Sigmoid colon (tissue), 7 donors: ENCODE measurements at places on chromosomes 5 and 9. TPM values are rescaled to one million over a fixed set of nuclear protein-coding genes. Genes with fewer than 3 reads are reported as not detected.
A peak's percentile ranks its signal among the peaks of the same experiment; 100 is the strongest.

- peak overlapping the region; percentile 48 for H3K27ac ChIP-seq
- no peaks in the 10 kb centered on the region for H3K36me3 ChIP-seq
- H3K27me3 ChIP-seq: no peaks in the 10 kb centered on the region
- H3K4me3 ChIP-seq: no peak overlapping the region
- no peak for DNase-seq
Measured at GRCh38 chr9:27514551-27514950, 9.5 kb upstream of the IFNK start.

GRCh38 chr9:87834357-87834756, 48.3 kb upstream of the SPATA31E1 start:
- no peak overlapping the region for H3K27ac ChIP-seq
- H3K4me3 ChIP-seq: no peak overlapping the region
- H3K36me3 ChIP-seq: no peaks in the 10 kb centered on the region
- peaks cover 11% of the 10 kb centered on the region for H3K4me1 ChIP-seq
- no peak for DNase-seq

GRCh38 chr5:102959055-102959454, 160.9 kb downstream of the GIN1 start:
- no peak for DNase-seq
- H3K4me1 ChIP-seq: peaks cover 10% of the 10 kb centered on the region
- no peak overlapping the region for H3K4me3 ChIP-seq
- H3K27ac ChIP-seq: no peak overlapping the region
- H3K36me3 ChIP-seq: no peaks in the 10 kb centered on the region

- H3K27me3 ChIP-seq: no peaks in the 10 kb centered on the region
- H3K4me1 ChIP-seq: peaks cover 10% of the 10 kb centered on the region
- no peak overlapping the region for H3K4me3 ChIP-seq
- no peaks in the 10 kb centered on the region for H3K36me3 ChIP-seq
- H3K27ac ChIP-seq: no peak overlapping the region
Measured at GRCh38 chr9:89969156-89969675, 364.4 kb downstream of the GADD45G start.

DNA sequence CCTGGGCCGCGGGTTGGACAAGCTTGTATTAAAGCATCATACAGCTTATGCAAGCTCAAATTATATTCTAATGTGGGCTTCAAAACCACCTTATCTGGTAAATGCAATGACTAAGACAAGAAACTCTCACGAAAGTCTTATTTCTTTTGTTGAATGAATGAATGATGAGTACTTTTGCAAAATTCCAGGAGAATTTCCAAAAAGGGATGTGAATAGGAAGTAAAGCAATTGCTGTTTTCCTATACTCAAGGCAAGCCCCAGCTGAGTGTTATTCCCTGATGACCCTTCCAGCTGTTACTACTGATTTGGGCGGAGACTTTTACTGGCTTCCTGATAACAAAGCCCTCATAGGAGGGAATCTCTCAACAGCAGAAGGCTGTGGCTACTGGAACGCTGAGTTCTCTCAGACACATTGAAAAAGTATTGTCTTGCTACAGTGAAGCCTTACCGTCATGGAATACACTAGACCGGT, 162.8 kb downstream of the SREK1 start:
- peaks cover 12% of the 10 kb centered on the region for H3K4me1 ChIP-seq
- H3K27me3 ChIP-seq: no peaks in the 10 kb centered on the region
- DNase-seq: no peak
- H3K36me3 ChIP-seq: no peaks in the 10 kb centered on the region
- no peak overlapping the region for H3K4me3 ChIP-seq

DNA sequence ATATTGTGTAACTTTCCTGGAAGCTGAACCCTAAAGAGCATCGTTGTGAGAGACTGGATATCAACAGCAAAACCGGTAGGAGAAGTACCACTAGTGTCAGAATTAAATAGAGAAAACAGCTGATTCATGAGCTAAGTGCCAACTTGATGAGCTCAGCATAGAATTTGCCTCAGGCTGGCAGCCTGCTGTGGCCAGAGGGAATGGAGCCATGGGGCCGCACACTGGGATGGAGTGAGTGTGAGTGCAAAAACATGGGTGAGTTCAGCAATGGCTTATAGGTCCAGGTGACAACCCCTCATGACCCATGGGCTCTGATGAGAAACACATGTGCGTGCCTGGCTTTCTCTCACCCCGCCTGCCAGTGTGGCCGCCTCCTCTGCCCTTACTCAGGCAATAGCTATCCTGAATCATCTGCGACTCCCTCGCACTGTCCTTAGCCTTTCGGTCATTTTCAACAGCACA, 25.4 kb downstream of the ADAMTS16 start:
- no peaks in the 10 kb centered on the region for H3K36me3 ChIP-seq
- no peaks in the 10 kb centered on the region for H3K27me3 ChIP-seq
- no peak overlapping the region for H3K4me3 ChIP-seq
- H3K27ac ChIP-seq: no peak overlapping the region

UTP15 gene
- total RNA-seq: 14.4 TPM

DNA sequence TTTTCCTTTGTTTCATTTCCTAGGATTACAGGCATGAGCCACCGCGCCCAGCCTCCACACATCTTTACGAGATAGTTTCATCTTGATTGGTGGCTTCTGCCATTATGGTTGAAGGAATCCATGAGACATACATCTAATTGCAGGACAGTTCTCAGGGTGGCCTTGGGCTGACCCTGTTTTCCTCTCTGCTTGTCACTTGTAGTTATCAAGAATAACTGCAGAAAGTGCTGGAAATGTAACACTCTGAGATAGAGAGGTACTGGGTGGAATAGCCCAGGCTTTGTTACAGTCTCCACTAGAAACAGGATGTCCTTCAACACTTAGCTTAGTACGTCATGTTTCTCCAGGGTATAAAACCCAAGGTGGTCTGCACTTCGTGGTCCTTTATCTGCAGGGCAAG, 10.7 kb downstream of the UGT3A2 start:
- no peaks in the 10 kb centered on the region for H3K4me1 ChIP-seq
- no peaks in the 10 kb centered on the region for H3K36me3 ChIP-seq
- DNase-seq: no peak
- H3K27me3 ChIP-seq: no peaks in the 10 kb centered on the region

- no peaks in the 10 kb centered on the region for H3K4me1 ChIP-seq
- DNase-seq: no peak
- H3K27me3 ChIP-seq: no peaks in the 10 kb centered on the region
Measured at GRCh38 chr5:114010362-114010761, 351.5 kb upstream of the KCNN2 start.

GRCh38 chr9:134225816-134226215, 61.5 kb upstream of the RNU6ATAC start:
- no peaks in the 10 kb centered on the region for H3K36me3 ChIP-seq
- no peak overlapping the region for H3K4me3 ChIP-seq
- H3K4me1 ChIP-seq: peaks cover 22% of the 10 kb centered on the region
- no peak overlapping the region for H3K27ac ChIP-seq
- peak; percentile 58 for DNase-seq

BARX1 gene
- not detected for total RNA-seq

DNA sequence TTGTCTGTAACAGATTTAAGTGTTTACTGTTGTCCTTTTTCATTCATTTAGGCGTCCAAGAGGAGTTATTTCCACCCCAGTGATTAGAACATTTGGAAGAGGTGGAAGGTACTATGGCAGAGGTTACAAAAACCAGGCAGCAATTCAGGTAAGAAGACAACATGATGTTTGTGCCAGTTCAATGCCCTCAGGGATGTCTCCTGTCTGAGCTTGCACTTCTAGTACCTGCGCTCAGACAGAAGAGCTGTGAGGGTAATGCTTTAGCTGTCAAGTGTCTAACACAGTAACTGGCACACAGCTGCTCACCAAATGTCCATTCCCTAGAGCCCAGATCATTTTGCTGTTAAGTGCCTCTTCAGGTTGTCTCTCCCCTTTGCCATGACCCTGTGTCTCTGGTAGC, 14.2 kb upstream of the PHF2 start:
- DNase-seq: no peak
- H3K4me1 ChIP-seq: peaks cover 6% of the 10 kb centered on the region
- H3K27ac ChIP-seq: no peak overlapping the region
- no peak overlapping the region for H3K4me3 ChIP-seq
- H3K36me3 ChIP-seq: peaks cover 81% of the 10 kb centered on the region
- H3K27me3 ChIP-seq: no peaks in the 10 kb centered on the region

- no peaks in the 10 kb centered on the region for H3K27me3 ChIP-seq
- H3K4me1 ChIP-seq: no peaks in the 10 kb centered on the region
- H3K4me3 ChIP-seq: no peak overlapping the region
- DNase-seq: no peak
Measured at GRCh38 chr9:69898714-69899209, 78.1 kb downstream of the CFAP95 start.

GRCh38 chr5:159052401-159053011, 47.2 kb downstream of the EBF1 start:
- H3K27me3 ChIP-seq: no peaks in the 10 kb centered on the region
- no peak for DNase-seq
- H3K27ac ChIP-seq: no peak overlapping the region
- no peaks in the 10 kb centered on the region for H3K36me3 ChIP-seq
- H3K4me3 ChIP-seq: no peak overlapping the region

DNA sequence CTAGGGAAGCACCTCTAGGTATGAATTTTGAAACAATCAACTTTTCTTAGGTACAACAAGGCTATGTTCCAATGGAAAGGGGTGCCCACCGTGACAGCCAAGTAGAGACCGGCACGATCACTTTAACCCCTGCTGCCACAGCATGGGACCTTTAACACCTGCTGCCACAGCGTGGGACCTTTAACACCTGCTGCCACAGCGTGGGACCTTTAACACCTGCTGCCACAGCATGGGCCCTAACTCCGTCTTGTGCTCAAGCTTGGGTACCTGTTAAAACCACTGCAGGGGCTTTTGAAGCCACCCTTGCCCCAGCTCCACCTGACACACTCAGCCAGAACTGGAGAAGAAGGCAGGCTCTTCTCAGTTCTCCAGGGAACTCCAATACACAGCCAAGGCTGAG, 18.2 kb upstream of the MXD3 start:
- H3K4me3 ChIP-seq: no peak overlapping the region
- no peaks in the 10 kb centered on the region for H3K27me3 ChIP-seq
- peaks cover 38% of the 10 kb centered on the region for H3K36me3 ChIP-seq
- no peak overlapping the region for H3K27ac ChIP-seq
- no peak for DNase-seq
- no peaks in the 10 kb centered on the region for H3K4me1 ChIP-seq

DNA sequence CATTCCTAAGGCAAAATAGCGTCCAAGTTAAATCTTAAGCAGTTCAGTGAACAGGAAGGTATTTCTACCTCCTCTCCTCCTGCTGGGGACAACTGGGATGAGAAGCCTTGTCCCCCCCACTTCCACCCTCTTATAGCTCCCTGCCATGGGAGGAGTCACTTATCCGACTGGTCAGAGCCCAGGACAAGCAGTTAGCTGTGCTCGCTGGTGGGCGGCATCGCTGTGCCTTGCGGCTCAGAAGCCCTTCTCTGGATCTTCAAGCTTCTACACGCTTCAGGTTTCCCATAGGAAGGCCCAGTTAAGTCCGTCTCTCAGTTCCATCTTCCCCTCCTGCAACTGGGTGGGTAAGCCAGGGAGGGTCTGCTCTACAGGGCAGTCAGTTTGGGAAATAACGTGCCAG, 77.2 kb downstream of the PAX5 start:
- H3K4me3 ChIP-seq: no peak overlapping the region
- no peak overlapping the region for H3K27ac ChIP-seq
- no peaks in the 10 kb centered on the region for H3K27me3 ChIP-seq
- no peak for DNase-seq

DNA sequence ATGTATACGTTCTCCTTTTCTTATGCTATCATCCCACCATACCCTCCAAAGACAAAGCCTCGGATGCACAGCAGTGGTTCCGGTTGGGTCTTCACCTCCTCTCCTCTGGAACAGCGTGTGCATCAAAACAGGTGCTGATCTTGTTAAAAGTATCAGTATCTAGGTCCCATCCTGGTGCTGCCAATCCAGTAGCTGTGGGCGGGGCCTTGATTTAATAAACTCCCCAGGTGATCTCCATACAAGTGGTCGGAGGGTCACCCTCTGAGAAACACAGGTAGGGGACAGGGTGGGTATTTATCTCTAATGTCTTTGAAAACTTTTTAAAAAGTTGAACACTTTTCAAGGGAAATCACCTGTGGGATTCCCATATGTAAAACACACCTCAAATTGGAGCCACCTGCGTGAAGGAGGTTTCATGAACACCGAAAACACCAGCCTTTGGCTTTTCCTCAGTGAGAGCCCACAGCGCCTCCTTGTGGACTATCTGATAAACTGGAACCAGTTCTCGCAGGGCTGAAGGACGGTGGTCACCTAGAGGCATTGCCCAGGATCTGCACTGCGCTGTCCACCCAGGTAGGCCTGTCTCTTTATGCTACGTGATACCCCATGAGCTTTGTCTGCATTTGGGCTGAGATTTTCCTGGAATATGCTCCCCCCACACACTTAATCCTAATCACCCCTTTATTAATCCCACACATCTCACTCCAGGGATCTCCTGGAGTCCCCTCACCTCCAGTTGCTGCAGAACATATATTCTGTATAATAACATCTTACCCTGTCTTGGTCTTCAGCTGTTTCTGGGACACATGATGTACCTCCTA, 80.5 kb upstream of the EPB41L4B start:
- H3K27ac ChIP-seq: no peak overlapping the region
- H3K4me3 ChIP-seq: no peak overlapping the region
- no peaks in the 10 kb centered on the region for H3K27me3 ChIP-seq

DNA sequence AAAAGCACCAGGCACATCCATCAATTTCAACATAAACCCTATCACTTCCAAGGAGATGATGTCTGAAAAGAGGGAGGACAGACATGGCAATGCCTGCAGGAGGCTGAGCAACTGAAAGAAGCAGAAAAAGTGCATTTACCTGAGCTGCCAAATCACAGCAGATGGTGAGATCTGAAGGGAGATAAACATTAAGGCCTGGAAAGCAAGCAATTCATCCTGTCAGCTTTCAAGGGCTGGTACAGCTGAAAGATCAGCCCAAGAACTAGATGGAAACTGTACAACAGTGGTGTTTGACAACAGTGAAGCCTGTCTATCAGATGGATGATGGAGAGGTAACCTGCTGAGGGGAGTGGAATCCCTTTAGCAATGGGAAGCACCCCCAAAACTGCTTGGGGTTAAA, 433.2 kb upstream of the ZNF608 start:
- no peak overlapping the region for H3K4me3 ChIP-seq
- no peaks in the 10 kb centered on the region for H3K27me3 ChIP-seq
- H3K36me3 ChIP-seq: no peaks in the 10 kb centered on the region

DNA sequence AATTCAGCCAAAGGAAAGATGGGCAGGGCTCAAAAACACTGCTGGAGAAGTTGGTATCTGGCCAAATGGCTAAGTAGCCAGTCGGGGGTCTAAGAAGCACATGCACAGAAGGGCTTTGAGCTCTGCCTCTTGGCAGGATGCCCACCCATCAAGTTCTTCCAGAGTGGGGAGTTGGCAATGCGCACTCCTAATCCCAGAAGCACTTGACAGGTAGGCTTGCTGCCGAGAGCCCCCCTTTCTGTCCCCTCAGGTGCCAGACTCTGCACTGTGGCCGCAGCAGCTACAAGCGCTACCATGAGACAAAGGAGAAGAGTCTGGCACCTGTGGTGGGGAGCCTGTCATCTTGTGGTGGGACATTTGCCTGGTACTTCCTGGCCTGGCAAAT, 252.9 kb upstream of the SLC24A2 start:
- no peaks in the 10 kb centered on the region for H3K36me3 ChIP-seq
- no peak overlapping the region for H3K4me3 ChIP-seq
- no peaks in the 10 kb centered on the region for H3K27me3 ChIP-seq
- H3K27ac ChIP-seq: no peak overlapping the region

- H3K4me3 ChIP-seq: no peak overlapping the region
- peaks cover 16% of the 10 kb centered on the region for H3K4me1 ChIP-seq
- DNase-seq: no peak
- H3K27ac ChIP-seq: no peak overlapping the region
- H3K27me3 ChIP-seq: no peaks in the 10 kb centered on the region
Measured at GRCh38 chr9:33623658-33624586, 99.9 kb downstream of the ANKRD18B start.

GRCh38 chr9:117649126-117649525, 55.1 kb upstream of the TLR4 start:
- H3K36me3 ChIP-seq: no peaks in the 10 kb centered on the region
- no peak overlapping the region for H3K4me3 ChIP-seq
- no peak overlapping the region for H3K27ac ChIP-seq
- DNase-seq: no peak
- peaks cover 7% of the 10 kb centered on the region for H3K4me1 ChIP-seq
